KBM-7 (cell line): ENCODE measurements at places on chromosomes 5 and 9.

DNA sequence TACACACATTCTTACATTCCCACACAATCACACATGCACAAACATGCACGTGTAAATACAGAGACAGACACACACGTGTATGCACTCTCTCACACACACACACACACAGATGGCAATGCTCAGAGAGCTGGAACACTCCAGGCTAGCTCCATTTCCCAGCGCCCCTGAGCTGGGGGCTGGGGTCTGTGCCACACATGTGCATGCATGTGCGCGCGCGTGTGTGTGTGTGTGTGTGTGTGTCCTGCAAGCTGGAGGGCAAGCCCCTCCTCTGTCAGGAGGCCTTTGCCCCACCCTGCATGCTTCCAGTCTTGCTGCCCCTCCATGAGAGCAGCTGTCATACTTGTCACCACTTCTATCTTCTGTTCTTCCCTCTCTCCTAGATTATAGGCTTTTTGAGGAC is 16.6 kb upstream of the S1PR3 start:
- no peak for DNase-seq

- DNase-seq = no peak
Measured at GRCh38 chr5:9108162-9108561, 437.7 kb downstream of the SEMA5A start.

GRCh38 chr5:180436275-180436674 is 57.9 kb upstream of the CNOT6 start:
- no peak for DNase-seq

GRCh38 chr9:135217836-135218235 is 130.4 kb downstream of the OLFM1 start:
- no peak for DNase-seq

DNA sequence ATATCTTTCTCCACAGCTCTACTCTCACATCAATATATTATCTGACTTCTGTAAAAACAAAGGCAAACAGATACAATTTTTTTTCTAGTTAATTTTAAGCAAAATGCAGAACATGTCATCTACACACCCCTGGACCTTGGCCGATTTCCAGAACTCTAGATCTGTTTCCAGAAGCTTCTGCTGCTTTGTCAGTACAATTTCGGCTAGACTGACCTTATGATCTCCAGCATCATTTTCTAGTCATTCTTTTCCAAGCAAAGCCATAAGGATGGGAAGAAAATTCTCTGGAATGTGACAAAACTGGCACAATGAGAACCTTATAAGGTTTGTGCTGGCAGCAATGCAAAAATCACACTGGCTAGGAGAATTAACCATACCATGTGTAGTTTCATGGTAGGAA is 132.8 kb upstream of the MPDZ start:
- DNase-seq = no peak

DNA sequence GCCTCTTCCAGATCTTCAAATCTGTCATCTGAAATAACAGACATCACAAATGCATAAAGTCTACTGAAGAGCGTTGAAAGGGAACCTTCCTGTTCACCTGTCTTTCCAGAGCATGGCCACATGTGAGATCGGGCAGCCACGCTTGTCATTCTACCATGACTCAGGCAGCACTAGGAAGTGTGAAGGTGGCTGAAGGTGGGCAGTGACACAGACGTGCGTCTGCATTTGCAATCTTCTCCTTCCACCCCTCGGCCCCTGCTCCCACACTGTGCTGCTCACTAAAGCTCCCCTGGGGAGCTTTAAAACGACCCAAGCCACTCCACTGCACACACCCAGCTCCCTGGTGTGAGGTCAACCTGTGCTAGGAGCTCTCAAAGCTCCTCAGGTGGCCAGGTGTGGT is 2.5 kb downstream of the ENTR1 start:
- DNase-seq = no peak

DNA sequence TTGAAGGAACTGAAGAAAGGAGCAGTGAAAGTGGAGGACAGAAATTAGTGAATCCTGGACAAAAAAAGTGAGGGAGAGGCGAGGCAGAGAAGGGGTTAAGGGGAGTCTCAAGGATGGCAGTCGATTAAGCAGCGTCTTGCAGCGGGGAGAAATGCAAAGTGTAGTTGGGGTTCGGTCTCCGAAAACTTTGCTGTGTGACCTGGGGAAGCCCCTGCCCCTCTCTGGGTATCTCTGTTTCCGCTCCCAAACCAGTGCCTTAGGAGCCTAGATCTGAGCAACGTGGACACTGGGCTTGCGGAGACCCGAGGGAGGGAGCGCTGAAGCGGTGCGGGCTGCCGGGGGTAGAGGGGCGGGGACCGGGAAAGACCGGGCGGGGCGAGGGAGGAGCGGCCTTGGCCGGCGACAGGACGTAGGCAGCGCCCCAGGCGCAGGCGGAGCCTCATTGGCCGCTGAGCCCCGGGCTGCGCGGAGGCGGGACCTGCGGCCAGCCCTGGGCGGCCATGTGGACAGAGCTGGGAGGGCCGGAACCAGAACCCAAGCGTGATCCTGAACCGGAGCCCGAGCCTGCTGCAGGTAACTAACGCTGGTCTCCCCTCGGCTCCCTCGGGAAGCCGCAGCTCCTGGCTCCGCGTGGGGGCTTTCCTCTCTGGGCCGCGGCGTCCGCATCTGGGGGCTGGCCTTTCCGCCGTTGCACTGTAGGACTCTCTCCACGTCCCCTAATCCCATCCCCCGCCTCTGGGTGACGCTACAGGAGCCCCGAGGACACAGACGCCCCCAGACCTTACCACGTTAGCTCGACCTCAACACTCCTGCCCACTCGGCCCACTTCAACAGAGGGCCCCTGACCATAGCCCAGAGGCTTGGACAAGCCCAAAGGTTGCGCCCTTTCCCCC is at the start of gene ALDH1B1:
TSS of gene ALDH1B1 (plus strand) at position 468 of the 893 bp plus-strand sequence. CDS start 3,047 bp downstream, outside the sequence.
- DNase-seq = peak; percentile 81

DNA sequence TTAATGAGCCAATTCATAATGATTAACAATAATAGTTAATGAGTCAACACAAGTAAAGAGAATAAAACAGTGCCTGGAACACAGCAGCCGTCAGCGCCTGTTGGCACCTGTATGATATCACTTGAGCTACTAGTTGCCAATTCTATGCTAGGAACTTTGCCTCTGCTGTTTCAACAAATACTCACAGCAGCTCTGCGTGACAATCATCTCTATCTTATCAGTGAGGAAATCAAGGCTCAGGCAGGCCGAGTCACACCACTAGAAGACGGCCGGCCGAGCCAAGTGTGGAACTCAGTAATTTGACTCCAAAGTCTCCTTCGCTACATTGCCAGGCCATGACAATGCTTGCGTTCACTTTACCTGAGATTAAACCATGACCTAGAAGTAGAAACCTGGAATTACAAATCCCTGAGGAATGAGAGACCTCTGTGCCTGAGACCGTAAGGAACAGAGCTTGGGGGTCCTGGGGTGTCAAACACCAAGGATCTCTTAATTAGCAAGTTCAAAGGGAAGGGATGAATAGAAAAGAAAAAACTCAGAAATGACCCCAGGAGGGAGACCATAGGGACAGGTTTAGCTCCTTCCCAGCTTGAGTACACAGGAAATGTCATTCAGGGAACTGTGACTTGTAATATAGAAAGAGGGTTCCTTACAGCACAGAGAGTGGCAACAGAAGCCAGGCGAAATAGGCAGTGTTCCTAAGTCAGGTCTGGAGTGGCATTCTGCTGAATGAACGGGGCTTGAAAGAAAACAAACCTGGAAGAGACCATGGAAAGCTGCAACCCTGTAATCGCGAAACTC is 109.1 kb downstream of the SUSD1 start:
- no peak for DNase-seq

- no peak for DNase-seq
Measured at GRCh38 chr5:22431840-22432239, 421.3 kb downstream of the CDH12 start.

DNA sequence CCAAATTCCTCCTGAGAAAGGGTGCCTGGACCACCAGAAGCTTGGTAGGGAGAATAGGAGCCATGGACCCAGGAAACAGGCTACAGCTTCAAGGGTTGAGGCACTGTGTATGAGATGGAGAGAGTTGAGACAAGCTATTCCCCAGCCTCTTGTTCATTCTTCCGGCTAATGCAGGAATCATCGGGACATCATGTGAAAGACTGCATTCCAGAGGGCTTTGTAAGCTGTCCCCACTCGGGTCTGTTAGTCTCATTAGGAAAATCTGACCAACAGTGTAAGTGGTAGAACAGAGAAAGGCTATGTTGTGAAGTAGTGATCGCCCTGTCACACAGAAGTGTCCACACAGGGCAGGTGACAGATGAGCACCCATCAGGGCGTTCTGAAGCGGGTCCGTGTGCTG is 81.4 kb downstream of the GABBR2 start:
- DNase-seq = no peak

- DNase-seq = no peak
Measured at GRCh38 chr9:93886911-93887310, 68.2 kb downstream of the BARX1 start.

DNA sequence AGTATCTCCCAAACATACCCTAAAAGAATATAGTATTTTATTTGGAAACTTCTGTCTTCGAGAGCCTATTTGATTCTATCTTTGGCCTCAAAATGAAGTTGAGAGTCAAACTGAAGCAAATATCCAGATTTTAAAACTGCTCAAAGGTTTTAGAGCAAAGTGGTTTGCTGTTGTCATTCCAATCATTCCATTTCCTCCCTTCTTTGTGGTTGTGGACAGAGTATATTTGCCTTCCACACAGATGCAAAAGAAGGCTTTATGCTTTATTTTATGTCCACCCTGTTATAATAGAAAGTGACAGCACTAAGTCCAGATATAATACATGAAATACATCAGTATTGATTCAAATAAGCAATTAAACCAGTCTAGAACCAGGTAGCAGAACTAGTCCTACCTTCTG is 12.4 kb downstream of the GZMK start:
- no peak for DNase-seq

DNA sequence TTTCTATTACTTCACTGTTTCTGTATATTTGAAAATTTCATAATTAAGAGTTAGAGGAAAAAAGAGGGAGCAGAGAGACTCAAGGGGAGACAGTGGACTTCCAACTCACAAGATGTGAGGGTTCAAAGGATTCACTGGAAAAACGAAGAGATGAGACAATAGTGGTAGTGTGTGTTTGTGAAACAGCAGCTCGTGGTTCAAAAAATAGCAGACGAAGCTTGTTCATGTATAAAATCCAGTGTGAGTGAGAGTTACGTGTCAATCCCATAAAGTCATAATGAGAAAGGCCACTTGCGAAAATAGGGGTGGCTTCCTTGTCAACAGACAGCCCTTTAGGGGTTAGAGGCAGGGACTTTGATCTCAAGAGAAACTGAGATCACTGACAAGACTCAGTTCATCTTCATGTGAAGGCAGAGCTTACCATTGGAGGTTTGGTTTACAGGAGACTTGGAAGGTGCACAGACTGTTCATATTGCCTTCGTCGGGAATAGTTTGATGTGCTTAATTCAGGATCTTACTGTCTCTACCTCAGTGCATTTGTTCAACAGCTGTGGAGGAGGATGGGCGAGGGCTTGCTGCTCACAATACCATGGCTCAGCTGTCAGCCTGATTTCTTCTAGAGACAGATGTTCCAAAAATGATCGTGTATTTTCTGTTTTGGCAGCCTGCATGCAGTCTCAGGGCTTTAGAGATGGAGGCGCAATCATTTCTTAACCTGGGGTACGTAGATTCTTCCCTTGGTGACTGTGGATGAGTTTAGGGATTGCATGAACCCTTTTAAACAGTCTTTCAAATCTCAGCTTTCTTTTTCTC is 105.7 kb upstream of the KLF9 start:
- DNase-seq = no peak

- no peak for DNase-seq
Measured at GRCh38 chr5:143986516-143987212, 174.7 kb downstream of the HMHB1 start.

- DNase-seq = no peak
Measured at GRCh38 chr9:114008667-114009410, 69.3 kb downstream of the AMBP start.

DNA sequence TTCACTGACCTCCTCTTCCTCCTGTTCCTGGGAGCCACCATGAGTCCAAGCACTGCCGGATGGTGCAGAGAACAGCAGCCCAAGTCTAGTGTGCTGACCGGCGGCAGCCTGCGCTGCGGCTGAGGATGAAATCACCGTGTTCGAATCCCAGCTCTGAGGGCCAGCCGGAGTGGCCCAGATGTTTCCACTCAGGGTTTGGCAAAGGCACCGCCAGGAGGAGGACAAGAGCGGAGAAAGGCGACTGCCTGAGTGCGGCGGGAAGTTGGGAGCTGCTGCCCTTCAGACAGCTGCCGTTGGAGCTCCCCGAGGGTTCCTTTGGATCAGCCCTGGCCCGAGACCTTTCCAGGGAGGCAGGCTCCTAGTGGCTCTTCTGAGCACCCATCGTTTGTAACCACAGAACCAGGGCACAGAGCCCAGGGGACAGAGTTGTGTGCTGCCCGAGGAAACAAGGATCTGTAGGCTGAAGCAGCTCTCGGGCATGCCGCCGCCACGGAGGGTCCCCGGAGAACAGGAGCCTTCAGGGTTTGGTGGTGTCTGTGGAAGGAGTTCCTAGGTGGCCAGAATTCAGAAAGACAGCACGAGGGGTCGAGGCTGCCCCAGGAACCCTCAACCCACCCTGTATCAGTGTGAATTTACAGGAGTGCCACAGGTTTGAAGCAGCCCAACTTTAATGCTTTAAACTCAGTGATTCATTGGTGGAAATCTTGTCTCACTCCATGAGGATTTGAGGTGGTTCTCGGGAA is 115.6 kb upstream of the COL5A1 start:
- no peak for DNase-seq

DNA sequence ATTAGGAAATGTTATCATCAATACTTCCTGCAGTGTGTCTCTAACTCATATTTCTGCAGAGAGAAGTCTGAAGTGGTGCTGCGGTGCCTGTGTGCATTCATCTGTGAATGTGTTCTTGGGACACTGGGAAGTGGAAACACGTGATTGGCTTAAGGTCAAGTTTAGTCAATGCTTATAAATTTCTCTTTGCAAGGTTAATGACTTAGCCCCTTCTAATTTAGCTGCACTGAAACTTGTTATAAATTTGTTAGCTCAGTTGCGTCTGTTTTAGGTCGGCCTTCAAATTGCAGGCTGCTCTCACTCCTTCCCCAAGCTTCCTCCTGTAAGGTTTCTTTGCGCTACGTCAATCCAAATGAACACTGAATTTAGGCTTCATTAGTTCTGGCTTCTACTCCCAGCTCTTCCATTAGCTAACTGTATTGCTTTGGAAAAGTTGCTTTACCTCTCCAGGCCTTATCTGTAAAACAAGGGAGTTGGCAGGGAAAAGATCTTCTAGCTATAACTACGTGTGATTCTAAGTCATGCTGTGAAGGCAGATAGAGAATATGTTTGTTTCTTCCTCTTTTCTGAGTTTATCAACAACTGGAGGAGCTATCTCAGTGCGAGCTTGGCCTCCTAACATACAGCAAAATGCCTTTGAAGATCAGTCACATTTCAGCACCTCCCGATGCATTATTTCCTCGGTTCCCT is 341.8 kb downstream of the NFIB start:
- peak; percentile 19 for DNase-seq

- DNase-seq = no peak
Measured at GRCh38 chr5:178989311-178989710, 5.8 kb downstream of the GRM6 start.

DNA sequence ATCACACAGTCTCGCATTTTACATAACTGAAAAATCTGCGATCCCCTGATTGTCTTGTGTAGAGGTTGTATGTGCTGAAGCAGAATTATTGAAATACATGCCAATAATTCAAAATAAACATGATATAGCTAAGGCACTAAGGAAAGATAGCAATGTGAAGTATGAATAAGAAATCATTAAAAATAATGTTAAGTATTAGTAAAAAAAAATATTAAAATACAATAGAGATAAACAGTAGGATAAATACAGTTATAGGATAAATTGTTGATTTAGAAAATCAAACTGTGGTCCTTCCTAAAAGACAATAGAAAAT is 121.1 kb downstream of the FBXL17 start:
- DNase-seq = no peak

GRCh38 chr5:107500347-107500746 is 170.4 kb downstream of the EFNA5 start:
- no peak for DNase-seq

- no peak for DNase-seq
Measured at GRCh38 chr5:92729088-92729487, 851.9 kb downstream of the NR2F1-AS1 start.
